ENCODE measurements at places on chromosomes 1 and 21. TPM values are rescaled to one million over a fixed set of nuclear protein-coding genes. Genes with fewer than 3 reads are reported as not detected.

The HOOK1 gene
- 7.1 TPM for total RNA-seq

The EDARADD gene
- 6.8 TPM for total RNA-seq

The RGS8 gene
- not detected for total RNA-seq

The C1orf185 gene
- total RNA-seq: not detected

The BCAS2 gene
- 49.8 TPM for total RNA-seq
